NCI-H510A treated with DMSO at 0.1 percent for 48 hours (cell line): ENCODE measurements at places on chromosomes 13 and 19.

GRCh38 chr13:49300739-49301589 lies 53.2 kb downstream of the CDADC1 start:
- DNase-seq, result peak; percentile 73

DNA sequence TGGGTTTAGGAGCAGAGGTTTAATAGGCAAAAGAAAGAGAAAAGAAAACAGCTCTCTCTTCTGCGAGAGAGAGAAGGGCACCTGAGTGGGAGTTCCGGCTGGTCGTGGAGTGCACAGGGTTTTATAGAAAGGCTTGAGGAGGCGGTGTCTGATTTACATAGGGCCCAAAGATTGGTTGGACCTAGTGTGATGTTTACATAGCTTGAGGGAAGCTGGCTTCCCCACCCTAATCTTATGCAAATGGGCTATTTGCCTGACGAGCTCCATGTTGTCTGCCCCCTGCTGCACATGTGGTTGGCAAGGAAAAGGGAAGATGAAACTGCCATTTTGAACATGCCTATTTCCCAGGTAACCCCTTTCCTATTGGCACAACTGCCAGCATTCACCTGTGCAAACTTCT lies 21.5 kb upstream of the MEDAG start:
- DNase-seq, result no peak

- DNase-seq, result no peak
Observed at GRCh38 chr19:2726904-2727639, 5.9 kb upstream of the DIRAS1 start.

- no peak for DNase-seq
Observed at GRCh38 chr19:19300613-19301012, 19.7 kb downstream of the SUGP1 start.

- no peak for DNase-seq
Observed at GRCh38 chr19:43768273-43769050, 12.3 kb downstream of the KCNN4 start.

GRCh38 chr19:48842789-48843162 lies 6.5 kb upstream of the HSD17B14 start:
- DNase-seq, result peak; percentile 35

GRCh38 chr13:95437561-95437960 lies 115.0 kb upstream of the CLDN10 start:
- DNase-seq, result no peak
